CD4-positive, alpha-beta T cell treated with Interleukin-15 for 4 hours (primary cell): ENCODE measurements at places on chromosomes 12 and 14.
A peak's percentile ranks its signal among the peaks of the same experiment; 100 is the strongest.

DNA sequence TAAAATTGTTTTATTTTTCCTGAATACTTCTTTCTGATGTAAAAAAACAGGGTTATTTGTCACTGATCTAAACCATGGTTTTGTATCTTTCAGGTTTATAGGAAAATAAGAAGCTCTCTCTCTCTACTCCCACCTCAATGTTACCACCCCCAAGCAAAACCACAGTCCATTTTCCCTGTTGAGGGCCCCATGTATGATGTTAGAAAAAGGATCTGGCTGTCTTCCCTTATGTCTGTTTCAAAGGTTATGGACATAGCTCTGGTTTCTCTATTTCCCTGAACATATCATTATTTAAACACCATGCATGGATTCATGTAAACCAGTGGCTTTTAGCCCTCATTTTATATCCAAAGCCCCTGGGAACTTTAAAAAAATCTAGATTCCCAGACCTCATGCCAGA lies 649.0 kb upstream of the TBX3 start:
- DNase-seq, result no peak

DNA sequence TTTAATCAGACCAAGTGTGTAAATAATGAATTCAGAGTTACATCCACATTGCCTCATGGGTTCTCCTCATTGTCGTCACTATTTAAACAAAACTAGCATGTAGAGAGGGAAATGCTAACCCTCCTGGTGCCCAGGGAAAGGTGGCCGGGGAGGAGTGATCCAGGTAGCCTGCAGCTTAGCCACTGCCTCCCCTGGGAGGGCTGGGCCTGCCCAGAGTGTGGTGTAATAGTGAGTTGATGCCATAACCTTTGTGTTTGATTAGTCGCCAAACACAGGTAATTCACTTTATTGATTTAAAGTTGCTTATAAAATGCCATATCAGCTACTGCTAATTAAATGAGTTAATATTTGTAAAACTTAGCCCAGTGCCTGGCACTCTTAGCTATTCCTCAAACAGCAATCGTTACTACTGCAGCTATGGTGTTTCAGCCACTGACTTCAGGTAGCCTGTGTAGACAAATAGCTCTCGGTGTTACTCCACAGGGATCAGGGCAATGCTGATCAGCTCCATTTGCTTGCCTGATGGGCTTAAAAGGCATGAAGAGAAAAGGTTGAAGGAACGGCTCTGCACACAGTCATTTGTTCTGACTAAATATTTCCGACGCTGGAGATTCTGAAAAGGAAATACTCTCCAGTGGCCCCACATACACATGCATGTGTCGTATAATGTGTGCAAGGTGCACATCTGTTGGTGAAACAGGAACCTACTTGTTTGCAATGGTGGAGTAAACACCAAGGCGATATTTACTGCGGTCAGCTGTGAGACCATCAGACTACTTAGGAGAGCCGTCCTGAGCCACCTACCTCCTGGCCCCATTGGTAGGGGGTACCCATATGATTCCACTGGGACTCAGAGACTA lies 45.7 kb upstream of the PRMT8 start:
- no peak for DNase-seq

DNA sequence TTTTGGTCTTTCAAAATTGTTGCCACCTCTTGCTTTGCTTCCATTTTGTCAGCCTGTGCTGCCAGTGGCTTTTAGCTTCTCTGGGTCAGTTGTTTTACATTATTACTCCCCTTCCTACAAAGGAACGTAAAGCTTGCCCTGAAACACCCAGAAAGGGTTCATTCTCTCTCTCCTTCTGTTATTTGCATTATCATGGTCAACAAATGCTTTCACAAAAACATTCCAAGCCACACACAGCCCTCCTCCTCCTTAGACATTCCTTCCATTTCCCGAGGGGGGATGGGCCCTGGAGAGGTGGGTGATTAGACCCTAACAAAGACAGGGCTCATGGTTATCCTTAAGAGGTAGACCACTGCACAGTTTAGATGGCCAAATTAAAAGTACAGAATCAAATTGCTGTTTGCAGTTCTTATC lies 60.4 kb upstream of the SINHCAF start:
- DNase-seq, result no peak

DNA sequence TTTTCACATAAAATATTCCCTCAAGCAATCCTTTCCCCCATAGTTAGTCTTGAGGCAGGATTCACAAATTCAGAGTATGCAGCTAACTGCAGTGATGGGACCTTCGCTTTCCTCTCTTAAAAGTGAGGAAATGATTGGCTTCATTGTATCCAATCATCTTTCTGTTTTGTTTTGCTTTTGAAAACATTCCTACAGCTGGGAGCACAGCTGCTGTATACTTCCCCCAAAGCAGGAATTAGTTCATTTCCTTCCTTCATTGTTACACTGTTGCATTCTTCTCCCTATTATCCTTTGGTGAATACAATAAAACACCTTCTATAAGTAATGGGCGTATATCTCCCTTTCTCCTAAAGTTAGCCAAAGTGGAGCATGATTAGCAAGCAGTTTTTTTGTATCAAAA lies 9.4 kb upstream of the GAS2L3 start:
- no peak for DNase-seq

GRCh38 chr14:97408937-97409815 lies 612.0 kb downstream of the VRK1 start:
- peak; percentile 59 for DNase-seq

DNA sequence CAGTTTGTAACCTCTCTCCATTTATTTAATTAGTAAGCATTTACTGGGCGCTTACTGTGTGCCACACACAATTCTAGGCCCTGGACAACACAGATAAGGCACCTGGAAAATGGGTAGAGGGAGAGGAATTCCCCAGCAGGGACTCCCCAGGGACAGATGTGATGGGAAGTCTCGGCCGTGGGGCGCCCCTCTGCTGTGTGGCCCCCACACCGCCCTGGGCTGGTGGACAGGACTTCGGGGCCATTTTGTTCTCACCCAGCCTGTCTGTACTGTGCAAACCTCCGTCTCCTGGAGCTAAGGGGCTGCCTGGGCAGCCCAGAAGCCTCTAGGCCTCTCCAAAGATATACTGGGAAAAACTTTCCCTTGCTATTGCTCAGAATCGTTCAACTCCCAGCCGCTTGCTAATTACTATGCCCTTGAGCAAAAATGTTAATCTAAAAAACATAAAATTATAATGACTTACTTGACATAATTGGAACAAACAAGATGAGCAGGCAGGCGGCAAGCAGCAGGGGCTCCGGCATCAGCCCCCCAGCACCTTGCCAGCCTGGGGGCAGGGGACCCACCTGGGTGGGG lies 64.4 kb upstream of the NCOR2 start:
- no peak for DNase-seq

DNA sequence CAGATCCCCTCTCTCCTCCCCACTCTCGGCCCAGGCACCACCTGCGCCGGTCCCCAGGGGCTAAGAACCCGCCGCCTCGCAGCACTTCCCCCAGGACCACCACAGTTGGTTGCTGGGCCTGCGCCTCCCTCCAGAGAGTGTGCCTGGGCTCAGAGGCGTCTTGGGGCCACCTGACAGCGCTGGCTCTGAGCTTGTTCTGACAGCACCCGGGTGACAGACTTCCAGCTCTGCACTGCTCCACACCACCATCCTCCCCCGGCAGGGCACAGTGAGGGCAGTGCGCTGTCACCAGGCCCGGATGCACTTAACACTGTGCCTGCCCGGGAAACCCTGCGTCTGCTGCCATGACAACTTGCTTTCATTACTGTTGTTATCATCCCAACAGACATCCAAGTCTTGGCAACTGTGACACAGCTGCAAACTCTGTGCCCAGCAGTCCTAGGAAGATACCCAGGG lies 6.6 kb downstream of the BRF1 start:
- peak; percentile 70 for DNase-seq

DNA sequence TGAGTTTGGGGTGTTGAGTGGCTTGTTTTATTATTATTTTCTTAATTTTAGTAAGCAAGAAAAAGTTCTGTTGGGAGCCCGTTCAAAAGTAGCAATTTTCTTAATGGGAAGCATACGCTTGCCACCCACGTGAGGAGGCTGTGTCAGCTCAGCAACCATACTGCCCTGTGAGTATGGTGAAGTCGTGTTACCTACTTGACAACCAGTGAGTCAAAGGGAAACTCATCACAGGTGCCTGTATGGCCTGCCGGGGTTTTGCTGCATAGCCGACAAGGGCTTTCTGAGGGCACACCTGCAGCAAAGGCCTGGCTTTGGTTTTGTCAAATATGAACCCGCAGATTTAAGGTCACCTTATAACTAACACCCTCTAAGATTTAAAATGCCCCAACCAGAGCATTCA lies 31.1 kb downstream of the PITPNM2 start:
- DNase-seq, result peak; percentile 43

DNA sequence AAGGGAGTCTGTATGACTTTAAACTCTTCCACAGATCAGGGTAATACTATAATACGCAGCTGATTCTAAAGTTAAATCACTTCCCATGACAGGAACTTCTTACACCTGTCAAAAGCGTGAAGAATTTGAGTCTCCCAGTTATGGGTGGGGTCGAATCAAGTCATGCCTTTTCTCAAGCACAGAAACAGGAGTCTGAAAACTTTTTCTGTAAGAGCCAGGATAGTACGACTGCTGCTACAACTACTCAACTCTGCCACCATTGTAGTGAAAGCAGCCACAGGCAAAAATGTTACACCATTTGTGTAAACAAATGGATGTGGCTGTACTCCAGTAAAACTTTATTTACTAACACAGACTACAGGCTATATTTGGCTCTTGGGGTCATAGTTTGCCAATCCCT lies 90.3 kb downstream of the DUSP6 start:
- DNase-seq, result no peak

DNA sequence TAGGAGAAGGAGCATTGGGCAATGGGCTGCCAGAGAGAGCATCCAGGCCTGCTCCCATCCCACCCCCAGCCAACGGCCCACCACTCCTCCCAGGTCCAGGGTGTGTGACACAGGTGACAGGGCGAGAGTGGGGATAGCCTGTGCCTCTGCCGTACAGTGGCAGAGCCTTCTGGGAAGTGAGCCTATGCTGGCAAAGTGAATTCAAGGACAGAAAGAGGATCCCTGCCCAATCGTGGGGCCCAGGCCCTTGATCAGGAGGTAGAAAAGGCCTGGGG lies 553 bp upstream of the KRT79 start:
- DNase-seq, result no peak

GRCh38 chr14:80637756-80638619 lies 303.6 kb downstream of the CEP128 start:
- DNase-seq, result no peak

DNA sequence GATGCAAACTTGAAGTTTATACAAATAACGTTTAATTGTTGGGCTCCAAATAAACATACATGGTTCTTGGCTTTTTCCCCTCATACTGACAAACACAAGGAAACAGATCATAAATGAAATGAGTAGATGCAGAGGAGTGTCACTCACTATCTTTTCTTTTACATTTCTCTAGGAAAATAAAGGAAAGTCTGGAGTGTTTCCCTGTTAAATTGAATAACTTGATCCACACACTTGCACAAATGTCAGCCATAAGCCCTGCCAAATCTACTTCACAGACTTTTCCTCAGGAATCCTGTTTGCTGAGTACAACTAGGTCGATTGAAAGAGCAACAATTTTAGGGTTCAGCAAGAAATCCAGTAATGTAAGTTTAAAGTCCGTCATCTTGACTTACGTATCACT lies 175.3 kb downstream of the PLCZ1 start:
- DNase-seq, result no peak

GRCh38 chr14:93245764-93246420 lies 38.8 kb downstream of the UBR7 start:
- DNase-seq, result no peak

- no peak for DNase-seq
Measured at GRCh38 chr12:103671367-103671766, 84.3 kb downstream of the STAB2 start.
